ENCODE measurements at places on chromosomes 1 and 21.

GRCh38 chr1:52444463-52444862, 40.1 kb downstream of the PRPF38A start:
- DNase-seq = no peak

DNA sequence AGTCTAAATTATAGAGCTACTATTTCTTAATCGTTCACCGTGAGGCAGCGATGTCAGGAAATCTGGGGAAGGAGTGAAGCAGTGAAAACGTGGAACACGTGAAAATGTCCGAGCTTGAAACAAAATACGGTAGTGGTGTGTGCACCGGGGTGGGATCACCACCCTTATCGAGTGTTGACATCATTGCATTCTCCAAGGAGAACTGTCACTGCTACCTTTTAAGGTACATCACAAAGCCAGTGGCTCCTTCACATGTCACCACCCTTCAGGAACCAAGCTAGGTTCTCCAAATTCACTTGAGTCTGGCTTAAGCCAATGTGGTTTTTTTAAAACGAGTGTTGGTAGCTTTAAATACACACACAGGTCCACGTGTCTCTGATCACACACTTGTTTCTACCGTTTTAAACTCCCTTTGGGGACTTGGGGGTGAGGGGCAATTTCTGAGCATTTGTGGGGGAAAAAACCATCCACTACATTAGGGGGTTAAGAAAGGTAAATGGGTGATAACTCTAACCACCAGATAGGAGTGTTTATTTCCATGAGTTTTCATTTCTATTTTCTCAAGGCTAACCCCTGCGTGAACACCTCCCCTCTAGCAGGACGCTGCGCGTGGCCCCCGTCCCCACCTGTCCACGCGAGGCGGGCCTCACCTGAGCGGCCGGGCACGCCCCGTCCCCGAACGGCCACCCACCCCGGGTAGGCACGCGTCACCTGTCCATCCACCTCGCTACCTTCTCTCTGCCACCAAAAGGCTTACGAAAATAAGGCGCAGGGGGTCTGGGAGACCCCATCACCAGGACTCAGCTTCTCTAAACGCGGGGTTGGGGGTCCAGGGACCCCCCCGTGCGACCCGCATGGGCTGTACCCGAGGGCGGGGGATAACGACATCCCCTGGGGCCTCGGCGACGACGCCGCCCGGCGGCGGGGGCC, 978 bp downstream of the PRDM15 start:
- peak; percentile 37 for DNase-seq

GRCh38 chr1:43510621-43511020, 20.1 kb upstream of the PTPRF start:
- no peak for DNase-seq

DNA sequence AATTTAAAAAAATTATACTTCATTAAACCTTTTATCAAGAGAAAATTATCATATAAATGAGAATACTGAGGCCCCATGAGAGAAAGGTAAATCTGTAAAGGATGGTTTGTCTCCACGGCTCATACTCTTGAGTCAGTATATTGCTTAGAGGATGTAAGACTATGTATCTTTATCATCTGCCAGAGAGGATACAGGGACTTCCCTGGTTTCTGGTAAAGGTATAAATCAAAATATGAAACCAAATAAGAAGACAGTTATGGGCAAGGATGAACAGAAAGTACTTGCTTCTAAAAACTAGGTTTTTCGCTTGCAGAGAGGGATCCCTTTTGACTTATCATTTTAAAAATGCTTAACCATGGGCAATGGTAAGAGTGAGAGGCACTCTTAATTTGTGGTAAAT, 112.4 kb downstream of the POU2F1 start:
- DNase-seq = no peak

DNA sequence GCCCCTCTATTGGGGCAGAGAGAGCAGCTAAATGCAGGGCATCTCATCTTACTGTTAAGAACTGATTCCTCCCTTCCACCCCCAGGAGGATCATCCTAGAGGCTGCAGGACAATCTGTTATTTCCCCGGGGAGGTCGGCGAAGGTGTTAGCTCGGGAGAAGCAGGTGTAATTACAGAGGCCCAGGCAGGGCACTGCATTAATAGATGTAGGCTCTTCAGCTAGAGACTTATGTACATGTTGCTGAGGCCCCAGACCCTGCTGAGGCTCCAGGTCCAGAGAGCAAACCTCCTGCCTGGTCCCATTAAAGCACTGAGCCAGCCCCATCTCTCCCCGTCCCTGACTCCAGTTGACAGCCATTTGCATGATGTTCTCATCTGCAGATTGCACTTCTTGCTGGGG, 320.3 kb upstream of the VAMP3 start:
- no peak for DNase-seq

DNA sequence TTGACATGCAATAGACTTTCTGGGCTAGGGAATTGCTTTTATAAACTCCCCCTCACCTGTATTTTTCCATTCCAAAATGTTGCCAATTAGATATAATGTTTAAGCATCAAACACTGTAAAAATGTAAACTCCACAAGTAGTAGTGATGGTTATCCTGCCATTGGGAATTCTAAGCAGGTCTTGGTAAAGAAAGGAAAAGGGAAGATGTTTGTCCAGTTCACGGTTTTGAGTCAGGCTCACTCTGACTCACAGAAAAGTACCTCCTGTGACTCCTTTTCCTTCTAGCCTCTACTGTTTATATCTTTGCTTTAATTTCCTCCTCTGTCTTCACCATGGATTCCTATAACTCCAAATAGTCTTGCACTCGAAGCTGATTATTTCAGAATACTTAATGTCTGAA, 19.0 kb upstream of the PTPN14 start:
- peak; percentile 59 for DNase-seq

- no peak for DNase-seq
These were observed 24.4 kb upstream of the GNG4 start for GRCh38 chr1:235673981-235674380.

- DNase-seq = no peak
These were observed 428.1 kb downstream of the PRDM2 start for GRCh38 chr1:14128096-14128495.

GRCh38 chr1:50516056-50516455, 92.8 kb upstream of the DMRTA2 start:
- DNase-seq = no peak

DNA sequence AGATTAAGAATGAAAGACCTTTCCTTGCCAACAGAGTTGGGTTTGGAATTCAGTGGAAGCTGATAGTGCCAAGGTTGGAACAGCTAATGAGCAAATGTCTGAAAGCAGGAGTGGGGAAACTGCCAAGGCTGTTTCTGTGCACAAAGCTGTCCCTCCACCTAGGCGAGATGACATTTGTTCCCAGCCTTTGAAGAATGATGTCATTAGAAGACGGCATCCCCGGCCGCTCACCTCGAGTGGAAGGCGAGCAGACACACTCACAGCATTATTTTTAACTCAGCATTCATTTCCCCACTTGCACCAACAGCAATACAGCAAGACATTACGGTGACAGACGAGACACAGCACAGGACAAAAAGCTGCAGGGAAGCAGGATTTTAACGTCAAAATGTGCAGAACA, 463.9 kb downstream of the PCP4 start:
- no peak for DNase-seq

DNA sequence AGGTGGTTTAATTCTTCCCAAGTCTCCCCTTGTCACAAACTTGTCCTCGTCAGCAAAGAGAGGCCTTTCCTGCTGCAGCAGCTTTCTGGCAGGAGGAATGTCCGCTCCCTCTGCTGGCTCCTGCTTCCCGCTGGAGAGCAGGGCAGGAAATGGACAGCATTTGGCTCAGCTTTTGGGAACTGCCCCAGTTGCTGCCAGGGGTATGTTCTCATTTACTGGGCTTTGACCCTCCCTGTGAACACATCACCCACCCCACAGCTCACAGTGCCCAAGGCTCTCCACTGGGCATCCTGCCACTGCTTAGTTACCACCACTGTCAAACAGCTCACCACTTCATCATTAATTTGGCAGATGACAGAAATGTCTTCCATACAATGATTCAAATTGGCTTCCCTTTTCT, 75.4 kb downstream of the MRPL37 start:
- DNase-seq = peak; percentile 39

DNA sequence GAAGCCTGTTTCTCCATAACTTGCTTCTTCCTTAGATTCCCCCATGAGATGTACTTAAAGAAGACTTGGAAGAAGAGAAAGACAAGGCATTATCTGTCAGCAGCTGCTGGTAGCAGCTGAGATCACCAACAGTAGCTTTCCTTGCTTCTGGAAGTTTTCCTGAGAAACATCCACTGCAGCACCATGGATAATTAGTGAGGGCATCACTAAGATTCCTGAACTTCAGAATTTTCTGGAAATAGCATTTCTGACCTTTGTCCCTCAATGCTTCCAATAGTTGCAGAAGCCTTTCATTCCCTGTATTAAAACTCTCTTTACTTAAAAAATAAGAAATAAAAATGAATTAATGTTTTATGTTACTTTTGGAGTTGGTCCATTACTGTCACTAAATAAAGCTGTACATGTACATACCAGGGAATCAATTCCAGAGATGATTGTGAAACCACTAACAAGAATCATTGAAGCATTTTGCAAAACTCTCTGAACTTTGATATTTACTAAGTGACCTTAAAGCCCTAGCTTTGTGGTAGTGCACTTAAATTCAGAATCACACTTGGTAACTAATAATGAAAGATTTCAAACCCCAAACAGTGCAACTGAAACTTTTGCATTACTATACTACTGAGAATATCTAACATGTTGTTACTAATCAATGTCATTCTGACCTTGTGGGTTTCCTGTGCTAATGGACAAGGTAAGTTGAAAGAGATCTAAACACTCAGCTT, at the start of gene CFHR4:
TSS of gene CFHR4 (plus strand) at position 538 of the 725 bp plus-strand sequence. CDS start at position 637, 99 bp downstream.
- no peak for DNase-seq

GRCh38 chr1:39216771-39217170, 12.3 kb downstream of the MACF1 start:
- DNase-seq = no peak
